Activated effector memory CD4-positive, alpha-beta T cell treated with Interleukin-2 at 50 U/mL for 16 hours (primary cell): ENCODE measurements at places on chromosomes 5 and 9.

DNA sequence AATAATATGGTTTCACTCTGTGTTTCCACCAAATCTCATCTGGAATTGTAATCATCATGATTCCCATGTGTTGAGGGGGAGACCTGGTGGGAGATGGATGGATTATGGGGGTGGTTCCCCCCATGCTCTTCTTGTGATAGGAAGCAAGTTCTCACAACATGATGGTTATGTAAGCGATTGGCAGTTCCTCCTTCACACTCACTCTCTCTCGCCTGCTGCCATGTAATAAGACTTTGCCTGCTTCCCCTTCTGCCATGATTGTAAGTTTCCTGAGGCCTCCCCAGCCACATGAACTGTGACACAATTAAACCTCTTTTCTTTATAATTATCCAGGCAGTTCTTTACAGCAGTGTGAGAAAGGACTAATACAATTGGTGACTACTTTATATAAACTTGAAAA is 48.4 kb downstream of the PTBP3 start:
- no peak for DNase-seq

DNA sequence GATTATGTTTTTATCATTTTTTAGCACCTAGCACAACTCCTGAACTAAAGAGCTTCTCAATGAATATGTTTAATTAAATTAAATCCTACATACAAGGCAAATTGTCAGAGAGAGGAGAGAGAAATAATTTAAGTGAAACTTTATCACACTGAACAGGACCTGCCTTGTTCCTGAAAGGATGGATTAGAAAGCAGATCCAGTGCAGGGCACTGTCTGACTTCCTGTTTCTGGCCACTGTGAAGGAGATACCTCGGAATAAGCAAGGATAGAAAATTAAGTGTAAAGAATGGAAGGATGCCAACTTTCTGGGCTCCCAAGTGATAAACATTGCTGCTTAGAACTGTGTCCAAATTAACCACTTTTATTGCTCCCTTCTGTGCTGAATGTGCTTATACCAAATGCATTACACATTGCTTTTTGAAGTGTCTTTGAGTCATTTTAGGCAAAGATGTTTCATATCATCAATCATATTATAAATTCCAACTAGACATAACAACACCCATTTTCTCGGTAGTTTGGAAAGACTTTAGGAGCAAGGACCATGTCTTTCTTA is 89.1 kb upstream of the SPDL1 start:
- no peak for DNase-seq

DNA sequence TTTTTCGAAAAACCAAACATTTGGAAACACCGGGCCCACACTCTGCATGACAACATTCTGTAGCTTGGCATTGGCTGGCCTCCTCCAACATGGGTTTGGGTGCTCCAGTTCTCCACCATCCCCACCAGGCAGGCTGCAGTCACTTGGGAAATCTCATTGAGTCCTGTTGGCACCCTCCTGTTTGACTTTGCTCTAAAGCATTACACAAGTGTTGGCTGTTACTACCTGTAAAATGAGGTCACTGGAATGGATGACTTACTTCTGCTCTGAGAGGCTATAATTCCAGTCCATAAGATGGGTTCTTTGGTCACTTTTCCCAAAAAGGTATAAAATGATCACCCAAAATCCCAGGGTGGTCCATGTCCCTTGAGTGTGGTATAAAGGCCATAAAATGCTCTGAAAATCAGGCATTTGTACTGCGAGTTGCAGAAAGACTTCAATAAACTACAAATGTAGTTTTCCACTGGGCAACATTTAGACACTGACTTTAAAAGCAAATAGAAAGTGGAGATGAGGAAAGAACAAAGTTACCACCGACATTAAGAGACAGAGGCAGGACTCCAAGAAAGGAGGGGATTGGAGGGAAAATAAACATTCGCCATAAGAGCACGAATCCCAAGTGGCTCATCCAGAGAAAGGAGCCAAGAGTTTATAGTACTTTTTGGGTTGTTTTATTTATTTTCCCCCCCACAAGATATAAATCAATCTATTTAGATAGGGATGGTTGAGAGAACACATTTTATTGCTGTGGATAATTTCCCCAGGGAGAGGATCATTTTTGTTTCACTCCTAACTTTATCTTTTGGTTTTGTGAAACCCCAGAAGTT is 295.1 kb downstream of the TLE1 start:
- DNase-seq = no peak

- DNase-seq = no peak
Observed at GRCh38 chr9:100346836-100347235, 5.9 kb downstream of the TEX10 start.

GRCh38 chr5:170334626-170335025 is 37.0 kb upstream of the LCP2 start:
- no peak for DNase-seq

DNA sequence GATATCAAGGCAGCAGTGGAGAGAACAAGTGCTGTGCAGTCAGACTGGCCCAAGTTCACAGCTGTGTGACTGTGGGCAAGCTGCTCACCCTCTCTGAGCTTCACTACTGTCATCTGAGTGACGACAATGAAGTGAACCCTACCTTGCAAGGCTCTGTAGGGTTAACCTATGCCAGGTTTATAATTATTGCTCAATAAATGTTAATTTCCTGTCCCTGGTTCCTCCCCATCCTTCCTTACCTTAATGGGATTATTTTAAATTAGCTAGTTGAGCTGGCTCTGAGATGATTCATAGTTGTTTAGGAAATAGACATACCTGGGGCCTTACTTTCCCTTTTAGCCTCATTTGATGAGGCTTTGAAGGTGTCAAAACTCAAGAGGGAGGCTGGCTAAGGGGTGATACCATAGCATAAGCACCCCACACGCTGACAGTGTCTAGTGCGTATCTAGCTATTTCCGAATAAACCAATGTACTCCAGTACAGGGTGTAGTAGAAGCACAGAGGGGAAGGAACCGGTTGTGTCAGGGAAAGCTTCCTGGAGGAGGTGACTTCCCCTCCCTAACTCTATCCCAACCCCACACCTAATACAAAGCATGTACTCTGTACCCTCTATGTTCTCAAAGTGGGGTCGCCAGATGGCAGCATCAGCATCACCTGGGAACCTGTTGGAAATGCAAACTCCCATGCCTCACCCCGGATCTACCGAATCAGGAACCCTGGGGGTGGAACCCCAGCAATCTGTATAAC is 63.3 kb upstream of the SLC25A51 start:
- no peak for DNase-seq

DNA sequence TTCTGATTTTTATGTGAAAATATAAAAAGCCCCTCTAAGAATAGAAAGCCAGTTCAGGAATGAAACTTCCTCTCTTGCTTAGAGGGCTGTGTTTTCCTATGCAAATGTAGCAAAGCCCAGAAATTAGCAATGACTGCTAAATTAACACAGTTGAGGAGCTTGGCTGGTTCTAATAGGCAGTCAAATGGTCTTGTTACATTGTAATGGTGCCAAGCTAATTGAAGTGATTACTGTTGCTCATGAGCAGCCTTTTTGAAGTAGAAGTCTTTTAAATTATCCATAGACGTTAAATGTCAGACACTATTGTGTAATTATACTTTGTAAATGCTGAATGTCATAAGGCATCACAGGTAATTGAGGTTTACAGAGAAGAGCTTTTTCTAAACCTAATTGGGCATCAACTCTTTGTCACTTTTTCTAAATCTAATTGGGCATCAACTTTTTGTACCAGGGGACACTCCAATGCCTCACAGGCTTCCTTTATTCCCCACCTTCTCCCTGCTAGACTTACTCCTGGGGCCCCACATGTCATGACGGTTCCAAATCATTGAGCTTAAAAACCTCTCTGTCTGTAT is 229.1 kb downstream of the PSAT1 start:
- no peak for DNase-seq

DNA sequence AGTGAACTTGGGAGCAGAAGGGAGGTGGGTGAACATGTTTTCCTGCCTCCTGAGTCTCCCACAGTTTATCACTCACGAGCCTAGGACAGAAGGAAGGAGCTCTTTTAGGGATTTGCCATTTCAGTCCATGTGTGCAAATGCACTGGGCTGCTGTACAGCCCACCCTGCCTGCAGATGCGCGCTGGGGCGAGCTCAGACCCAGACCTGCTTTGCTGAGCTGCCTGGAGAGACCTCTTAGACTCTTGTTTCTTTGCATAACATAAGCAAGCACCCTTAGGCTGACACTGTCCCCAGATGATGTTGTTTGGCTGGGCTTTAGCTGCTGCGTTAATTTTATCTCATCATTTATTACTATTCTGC is 199.0 kb downstream of the CACNA1B start:
- no peak for DNase-seq

DNA sequence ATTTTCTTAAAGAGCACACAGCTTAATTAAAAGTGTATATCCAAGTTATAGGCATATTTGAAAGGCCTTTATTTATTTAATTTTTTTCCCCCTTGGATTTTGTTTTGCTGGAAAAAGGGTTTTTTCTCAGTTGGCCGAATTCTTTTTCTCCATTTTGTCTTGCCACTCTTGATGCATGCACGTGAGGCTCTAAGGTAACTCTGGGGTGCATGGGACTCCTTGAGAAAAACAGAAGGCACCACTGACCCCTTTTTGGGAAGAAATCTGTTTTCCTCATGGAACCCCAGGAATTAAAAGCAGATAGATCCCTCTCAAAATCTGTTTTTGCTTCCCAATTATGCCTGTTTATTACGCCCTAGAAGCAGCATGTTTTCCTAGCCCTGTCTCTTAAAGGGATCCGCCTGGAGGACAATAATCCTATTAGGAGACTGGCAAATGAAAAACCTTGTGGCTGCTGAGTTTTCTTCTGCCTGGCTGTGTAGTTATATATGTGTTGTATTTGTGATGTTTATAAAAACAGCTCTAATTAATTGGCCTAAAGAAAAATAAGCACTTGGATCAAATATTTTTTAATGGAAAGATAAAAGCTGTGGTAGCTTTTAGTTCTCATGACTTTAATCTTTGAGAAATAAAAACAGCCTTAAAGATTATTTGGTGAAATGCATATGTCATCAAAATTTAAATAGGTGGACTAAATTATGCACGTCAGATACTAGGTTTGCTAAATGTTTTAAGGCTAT is 435.1 kb upstream of the CDH9 start:
- no peak for DNase-seq

DNA sequence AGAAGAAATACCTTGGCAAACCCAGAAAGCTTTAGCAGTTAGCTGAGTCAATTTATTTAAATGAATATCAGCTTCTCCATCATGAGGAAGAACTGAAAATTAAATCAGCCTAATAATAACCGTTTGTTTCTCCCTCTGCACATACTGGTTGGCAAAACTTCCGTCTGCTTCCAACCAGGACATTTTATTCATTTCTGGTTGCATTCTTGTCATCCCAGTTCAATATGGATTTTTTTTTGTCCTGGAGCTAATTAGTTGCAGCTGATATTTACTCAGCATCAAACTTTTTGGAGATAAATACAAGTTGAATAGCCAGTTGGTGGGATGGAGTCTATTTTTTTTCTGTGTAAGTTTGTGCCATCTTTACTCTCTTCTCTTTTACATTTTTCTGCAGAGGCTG is 126.5 kb upstream of the GDNF start:
- no peak for DNase-seq

DNA sequence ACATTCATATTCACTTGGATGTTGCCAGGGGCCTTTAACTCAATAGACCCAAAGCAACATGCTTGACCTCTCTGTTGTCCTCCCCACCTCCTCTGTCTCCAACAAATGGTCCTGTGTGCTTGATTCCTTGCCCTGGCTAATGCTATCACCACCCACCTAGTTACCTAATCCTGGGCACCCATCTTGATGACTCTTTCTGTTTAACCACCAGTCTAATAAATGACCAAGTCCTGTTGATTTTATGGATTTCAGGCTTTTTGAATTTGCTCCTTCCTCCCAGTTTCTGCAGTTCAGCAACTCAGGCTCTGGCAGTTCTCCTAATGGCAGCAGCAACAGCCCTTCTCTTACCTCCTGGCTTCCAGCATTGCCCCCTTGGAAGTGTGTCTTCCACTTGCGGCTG is 246.3 kb upstream of the KLF4 start:
- no peak for DNase-seq

DNA sequence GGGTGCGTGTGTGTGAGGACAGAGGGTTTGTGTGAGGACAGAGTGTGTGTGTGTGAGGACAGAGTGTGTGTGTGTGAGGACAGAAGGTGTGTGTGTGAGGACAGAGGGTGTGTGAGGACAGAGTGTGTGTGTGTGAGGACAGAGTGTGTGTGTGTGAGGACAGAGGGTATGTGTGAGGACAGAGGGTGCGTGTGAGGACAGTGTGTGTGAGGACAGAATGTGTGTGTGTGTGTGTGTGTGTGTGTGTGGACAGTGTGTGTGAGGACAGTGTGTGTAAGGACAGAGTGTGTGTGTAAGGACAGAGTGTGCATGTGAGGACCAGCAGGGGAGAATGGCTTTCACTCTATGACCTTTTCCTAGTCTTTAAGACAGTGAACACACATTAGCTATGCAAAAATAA is 63.1 kb upstream of the UBAC1 start:
- no peak for DNase-seq

DNA sequence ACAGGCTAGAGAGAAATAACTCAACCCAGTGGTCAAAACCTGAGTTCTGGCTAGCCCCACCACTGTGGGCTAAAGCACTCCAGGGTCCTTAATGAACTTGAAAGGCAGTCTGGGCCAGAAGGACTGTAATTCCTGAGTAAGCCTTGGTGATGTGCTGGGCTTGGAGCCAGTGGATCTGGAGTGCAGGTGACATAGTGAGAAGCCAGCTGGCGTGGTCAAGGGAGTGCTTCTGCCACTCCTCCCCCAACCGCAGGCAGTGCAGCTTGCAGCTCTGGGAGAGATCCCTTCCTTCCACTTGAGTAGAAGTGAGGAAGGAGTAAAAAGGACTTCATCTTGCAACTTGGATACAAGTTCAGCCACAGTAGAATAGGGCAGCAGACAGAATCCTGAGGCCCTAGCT is 424.0 kb downstream of the CDH18 start:
- no peak for DNase-seq

DNA sequence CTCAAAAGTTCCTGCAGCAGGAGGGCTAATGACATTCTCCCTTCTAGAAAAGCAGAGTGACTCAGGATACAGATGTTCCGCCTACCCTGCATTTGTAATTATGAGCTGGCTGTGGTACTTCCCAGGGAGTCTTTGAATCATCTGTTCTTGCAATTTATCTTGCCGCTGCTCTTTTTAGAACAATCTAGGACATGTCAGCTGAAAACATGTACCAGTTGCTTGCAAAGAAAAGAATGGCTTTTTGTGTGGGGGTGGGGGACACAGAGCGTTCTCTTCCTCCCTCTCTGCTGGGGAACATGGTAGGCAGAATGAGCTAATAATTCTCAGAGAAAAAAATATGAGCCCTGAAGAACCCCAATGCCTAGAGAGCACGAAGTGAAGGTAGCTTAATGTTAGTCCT is 51.7 kb upstream of the TUT7 start:
- no peak for DNase-seq

DNA sequence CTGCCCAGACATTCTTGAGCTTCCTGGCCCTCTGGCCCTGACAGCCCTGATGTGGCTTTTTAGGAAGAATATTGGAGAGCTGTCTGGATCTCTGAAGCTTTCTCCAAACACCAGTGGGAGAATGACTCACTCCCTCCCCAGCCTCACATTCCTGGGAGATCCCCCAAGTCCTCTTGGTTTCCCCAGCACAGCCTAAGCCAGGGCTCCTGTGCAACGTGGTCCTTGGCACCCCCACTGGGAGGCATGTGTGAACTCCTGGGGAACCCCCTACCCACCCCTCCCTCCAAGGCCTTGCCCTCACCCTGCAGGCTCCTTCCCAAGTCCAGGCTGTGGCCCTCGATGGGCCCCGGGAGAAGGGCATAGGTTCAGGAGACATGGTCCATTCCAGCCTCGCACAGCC is 12.7 kb downstream of the GLIPR2 start:
- DNase-seq = no peak

GRCh38 chr5:67021521-67021920 is 175.1 kb downstream of the CD180 start:
- no peak for DNase-seq

- no peak for DNase-seq
Observed at GRCh38 chr5:4514067-4514648, 626.0 kb upstream of the ADAMTS16 start.
